NCI-H2107 (cell line): ENCODE measurements at places on chromosomes 6 and 20.

DNA sequence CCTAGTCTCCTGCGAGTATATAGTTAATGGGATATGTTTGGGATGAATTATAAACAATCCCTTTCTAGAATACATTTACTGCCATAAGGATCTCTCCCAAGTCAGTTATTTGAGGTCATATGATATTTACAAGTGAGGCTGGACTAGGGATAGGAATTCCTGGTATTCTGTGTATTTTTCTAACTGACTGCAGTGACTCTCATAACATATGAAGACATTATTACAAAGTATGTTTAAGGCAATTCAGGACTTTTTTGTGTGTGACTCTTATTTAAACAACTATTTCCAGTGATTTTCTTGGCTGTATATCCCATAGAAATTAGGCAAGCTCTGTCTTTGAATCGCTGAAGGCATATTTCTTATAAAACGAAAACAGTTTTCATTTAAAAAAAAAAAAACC, 18.4 kb upstream of the TNFAIP3 start:
- no peak for DNase-seq

DNA sequence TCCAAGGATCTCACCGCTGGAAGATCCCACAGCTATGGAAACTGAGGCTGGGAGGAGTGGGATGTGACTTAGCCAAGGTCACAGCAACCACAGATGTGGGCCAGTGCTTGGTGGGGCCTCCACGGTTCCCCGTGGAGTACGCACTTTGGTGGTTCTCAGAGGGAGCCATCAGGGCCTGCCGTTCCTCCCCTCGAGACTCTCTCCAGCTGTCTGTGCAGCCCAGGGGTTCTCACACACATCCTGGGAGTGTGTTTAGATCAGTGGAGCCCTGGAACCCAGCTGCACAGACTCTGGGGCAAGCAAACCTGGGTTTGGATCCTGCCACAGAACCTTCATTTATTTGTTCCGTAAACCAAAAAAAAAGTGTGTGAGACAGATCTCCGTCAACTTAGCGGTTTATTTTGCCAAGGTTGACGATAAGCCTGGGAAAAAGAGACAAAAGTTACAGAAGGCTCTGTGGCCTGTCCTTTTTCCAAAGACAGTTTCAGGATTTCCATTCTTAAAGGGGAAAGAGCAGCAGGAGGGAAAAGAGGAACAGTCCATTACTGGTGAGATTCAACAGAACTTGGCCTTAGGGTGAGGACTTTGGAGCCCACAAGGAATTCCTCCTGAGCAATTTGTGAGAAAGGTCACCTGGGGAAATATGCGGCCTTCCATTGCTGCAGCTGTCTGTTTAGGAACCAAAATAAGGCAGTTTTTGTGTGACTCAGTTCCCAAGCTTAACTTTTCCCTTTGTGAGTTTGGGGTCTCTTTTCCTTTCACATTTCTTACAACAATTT, 13.6 kb upstream of the MYMX start:
- no peak for DNase-seq

GRCh38 chr6:36130667-36131510, 576 bp downstream of the MAPK13 start:
- no peak for DNase-seq

DNA sequence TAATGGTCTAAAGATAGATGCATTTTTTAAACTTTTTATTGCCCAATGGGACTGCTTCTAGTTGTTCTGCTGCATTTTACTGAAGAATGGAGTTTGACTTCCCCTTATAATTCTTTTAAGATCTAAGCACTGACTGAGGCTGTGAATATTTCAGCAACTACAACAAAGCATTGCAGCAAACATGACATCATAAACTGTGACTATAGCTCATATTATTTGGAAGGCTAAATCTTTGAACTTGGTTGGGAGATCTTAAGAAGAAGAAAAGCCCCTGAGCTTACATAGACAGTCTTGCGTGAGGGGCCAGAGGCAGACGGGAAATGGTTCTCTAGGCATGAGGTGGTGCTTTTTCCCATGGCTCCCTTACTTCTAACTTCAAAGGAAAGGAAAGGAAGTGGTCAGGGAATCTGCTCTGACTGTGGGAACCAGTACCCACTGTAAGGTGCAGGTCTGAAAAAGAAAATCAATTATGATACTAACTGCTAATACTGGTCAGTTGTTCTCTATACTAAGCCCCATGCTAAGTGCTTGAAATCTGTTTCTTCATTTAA, 14.8 kb downstream of the HEY2 start:
- no peak for DNase-seq

DNA sequence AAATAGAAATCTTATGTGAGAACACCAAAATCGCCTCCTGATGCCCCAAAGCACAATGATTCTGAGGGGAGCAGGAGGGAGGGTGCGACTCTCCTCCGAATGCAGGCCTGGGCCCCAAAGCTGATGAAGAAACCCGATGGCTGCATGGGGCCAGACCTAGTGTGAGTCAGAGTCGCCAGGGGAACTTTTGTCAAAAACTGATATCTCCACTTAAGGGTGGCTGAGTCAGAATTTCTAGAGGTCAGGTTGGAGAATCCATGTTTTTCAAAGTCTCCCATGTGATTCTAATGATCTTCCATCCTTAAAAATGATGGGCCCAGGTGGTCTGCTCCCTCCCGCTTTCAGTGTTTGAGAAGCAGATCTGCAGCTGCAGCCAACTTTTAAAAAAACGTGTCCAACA, 172.8 kb downstream of the BACH2 start:
- no peak for DNase-seq

DNA sequence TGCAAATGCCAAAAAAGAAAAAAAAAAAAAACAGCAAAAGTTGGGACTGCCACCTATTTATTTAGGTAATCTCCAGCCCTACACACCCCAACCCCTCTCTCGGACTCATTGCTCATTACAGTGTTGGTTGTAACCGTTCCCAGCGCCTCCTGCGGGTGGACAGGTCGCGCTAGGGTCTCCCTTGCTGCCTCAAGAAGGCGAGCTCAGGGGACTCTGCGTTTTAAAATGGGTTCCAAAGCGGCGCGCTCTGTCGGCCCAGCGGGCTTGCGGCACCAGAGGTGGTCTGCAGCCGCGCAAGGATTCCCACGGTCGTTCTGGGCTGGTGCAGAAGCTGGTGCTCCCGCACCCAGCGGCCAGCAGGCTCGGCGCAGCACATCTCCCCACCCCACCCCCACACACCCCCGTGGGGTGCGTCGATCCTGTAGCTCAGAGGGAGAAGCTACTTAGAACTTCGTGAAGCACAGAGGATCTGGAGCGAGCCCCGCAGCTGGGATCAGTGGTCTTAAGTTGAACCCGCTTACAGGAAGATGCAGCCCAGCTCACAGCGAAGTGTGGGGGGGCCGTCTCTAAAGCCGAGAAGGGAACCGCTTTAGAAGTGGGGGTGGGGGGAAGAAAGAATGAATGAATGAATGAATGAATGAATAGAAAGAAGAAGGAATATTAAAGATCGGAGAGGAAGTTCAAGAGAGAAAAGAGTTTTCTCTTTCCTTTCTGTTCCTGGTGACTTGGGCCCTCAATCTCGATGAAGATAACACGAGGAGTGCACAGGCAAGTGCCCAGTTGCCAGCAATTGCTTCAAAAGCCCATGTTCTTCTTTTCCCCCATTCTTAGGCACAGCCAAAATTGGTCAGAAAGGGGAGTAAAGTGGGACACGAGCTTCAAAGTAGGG, 780 bp downstream of the TFAP2A start:
- no peak for DNase-seq

DNA sequence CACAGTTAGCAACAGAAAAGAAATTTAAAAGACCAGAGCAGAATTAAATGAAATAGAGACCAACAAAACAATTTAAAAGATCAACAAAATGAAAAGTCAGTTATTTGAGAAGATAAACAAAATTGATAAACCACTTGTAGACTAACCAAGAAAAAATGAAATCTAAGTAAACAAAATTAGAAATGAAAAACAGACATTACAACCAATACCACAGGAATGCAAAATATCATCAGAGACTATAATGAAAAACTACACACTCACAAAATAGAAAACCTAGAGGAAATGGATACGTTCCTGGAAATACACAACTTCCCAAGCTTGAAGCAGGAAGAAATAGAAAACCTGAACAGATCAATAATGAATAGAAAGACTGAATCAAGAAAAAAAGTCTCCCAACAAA, 97.8 kb downstream of the WDR27 start:
- DNase-seq, result no peak

GRCh38 chr20:54004445-54004844, 65.9 kb downstream of the BCAS1 start:
- DNase-seq, result no peak

GRCh38 chr6:167987396-167988153, 9.9 kb upstream of the KIF25 start:
- DNase-seq, result no peak

GRCh38 chr20:17505636-17506517, 25.3 kb downstream of the BFSP1 start:
- no peak for DNase-seq

DNA sequence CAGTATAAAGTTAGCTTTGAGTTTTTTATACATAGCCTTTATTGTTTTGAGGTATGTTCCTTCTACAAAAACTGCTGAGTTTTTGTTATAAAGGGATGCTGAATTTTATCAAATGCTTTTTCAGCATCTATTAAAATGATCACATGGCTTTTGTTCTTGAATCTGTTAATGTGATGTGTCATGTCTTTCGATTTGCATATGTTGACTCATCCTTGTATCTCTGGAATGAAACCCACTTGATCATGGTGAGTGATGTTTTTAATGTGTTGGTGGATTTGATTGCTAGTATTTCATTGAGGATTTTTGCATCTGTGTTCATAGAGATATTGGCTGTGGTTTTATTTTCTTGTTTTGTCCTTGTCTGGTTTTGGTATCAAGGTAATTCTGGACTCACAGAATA, 24.7 kb upstream of the BLCAP start:
- no peak for DNase-seq

DNA sequence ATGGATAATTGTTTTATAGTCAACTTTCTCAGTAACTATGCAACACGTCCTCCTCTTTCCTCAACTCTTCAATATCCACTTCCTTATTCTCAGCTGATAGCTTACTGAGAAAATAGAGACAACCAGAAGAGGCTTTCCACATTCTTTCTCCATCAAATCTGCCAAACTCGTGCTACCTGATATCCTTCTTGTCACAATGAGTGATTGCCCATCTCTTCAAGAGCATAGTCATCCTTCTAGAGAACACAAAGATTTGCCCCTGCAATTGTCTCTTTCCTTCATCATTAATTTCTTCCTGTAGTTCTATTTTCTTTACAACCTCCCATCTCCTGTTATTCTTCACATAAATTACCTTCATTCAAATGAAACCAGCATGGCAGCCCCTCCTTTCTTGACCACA, 75.9 kb upstream of the RGS17 start:
- no peak for DNase-seq

DNA sequence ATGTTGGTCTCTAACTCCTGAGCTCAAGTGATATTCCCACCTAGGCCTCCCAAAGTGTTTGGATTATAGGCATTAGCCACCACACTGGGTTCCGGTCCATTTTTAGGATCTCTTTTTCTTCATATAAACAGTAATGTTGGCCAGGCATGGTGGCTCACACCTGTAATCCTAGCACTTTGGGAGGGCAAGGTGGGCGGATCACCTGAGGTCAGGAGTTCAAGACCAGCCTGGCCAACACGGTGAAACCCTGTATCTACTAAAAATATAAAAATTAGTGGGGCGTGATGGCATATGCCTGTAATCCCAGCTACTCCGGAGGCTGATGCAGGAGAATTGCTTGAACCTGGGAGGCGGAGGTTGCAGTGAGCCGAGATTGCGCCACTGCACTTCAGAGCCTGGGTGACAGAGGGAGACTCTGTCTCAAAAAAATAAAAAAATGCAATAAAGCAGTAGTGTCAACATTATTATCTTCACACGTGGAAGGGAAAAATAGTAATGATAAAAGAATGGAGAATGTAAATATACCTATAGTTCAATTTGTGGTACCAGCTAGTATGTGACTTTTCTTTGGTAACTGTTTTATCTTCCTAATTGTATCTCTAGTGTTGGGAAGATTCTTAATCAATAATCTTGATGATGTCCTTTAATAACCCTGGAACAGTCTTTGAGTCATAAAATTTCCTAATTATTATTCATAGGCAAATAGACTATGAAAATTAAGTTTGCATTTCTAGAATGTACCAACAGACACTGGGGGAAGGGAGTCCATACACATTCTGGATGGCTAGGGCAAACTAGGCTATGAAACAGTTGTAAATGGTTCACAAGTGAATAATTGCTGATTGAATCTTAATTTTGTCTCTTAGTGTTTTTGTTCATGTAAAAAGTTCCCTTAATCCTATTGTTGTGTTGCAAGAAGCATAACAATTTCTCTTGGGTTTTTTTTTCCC, 3.6 kb downstream of the PARD6B start:
- no peak for DNase-seq

DNA sequence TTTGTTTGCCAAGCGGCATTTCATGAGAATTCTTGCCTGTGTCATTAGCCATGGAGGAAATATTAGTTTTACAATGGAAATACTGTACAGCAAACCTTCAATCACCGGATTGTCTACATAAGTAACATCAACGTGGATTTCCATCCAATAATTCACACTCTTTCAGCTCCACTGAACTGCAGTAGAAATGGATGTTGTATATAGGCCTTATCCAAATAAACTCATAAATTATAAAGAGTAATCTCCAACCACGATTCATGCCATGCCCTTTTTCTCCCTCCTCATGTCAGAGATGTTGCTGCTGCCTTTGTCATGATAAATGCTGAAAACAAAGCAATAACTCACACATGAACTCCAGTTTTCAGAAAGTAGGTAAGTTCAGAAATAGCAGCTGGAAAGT, 54.9 kb upstream of the EYS start:
- no peak for DNase-seq

- no peak for DNase-seq
These were observed 995 bp downstream of the RSPO4 start for GRCh38 chr20:1001116-1001515.
